ENCODE measurements at places on chromosomes 5 and 9. TPM values are rescaled to one million over a fixed set of nuclear protein-coding genes. Genes with fewer than 3 reads are reported as not detected.

DNA sequence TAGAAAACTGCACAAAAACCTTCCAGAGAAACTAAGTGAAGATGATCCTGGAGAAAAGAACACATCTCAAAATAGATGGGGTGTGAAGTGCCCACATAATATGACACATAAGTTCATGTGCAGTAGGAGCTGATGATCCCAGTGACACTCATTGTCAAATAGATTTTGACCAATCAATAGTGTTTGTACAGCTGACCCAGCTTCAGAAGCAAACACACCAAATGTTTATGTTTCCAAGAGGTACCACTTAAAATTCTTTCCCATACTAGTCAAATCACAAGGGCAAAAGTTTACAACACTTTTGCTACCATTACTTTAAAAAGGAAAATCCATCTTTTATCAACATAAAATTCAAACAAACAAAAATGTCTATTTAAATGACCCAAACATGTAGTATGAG is 175.0 kb downstream of the MLLT3 start:
- no peaks in the 10 kb centered on the region for H3K36me3 ChIP-seq
- H3K4me3 ChIP-seq: no peak overlapping the region
- no peaks in the 10 kb centered on the region for H3K27me3 ChIP-seq
- H3K27ac ChIP-seq: no peak overlapping the region

- no peak overlapping the region for H3K4me3 ChIP-seq
- H3K36me3 ChIP-seq: no peaks in the 10 kb centered on the region
- no peaks in the 10 kb centered on the region for H3K4me1 ChIP-seq
- H3K27ac ChIP-seq: no peak overlapping the region
Observed at GRCh38 chr5:74272024-74272775, 368.3 kb downstream of the ENC1 start.

DNA sequence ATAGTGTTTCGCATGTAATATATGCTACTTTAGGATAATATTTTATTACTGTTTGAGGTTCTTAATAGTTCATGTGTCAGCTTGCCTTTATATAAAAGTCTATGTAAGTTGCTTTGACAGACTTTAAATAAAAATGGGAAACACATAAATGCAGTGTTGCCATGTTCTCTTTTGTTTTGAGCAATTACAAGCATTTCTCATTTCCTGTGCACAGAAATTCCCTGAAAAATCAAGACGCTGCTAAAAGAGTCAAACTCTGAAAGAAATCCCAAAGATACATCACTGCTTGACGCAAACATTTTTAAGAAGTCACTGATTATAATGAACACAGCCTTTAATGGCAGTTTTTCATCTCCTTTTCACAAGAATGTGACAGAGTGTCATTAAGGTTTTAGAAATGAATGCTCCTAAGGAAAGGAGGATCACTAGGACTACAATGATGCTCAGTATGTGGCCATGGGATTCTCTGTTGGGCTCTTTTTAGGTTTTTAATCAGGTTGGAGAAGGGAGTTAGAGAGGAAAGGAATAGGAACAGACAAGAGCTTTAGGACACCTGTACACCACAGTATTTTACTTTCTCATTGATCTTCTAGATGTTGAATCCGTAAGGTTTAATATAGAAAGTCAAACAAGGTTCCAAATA is 29.4 kb downstream of the ZCCHC7 start:
- H3K27ac ChIP-seq: no peak overlapping the region
- no peak for DNase-seq
- H3K36me3 ChIP-seq: peaks cover 6% of the 10 kb centered on the region

DNA sequence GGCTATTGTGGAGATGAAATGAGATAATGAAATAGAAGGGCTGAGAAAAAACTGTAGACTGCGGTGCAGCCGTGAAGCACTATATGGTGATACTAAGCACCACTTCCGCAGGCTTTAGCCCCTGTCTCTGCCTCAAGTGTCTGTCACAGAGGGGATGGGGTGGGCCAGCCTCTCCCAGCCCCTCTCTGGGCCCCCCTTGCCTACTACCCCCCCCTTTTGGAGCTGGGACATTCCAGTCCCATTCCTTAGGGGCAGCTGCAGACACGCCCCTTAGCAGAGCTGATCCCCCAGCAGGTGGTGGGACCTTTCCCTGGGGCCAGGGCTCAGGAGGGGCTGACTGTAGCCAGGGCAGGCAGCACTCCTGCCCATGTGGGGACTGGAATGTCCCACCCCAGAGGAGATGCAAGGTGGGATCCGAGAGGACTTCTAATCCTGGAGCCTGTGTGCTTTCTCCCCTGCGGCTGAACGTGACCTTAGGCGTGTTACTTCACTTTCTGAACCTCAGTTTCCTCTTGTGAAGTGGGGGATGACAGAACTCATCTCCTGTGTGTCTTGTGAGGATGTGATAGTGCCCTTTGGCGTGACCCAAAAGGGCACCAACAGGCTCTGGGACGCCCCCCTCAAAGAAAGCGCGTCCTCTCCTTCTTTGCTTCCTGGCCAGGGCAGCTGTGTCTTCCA is 1.9 kb downstream of the N4BP3 start:
- no peaks in the 10 kb centered on the region for H3K36me3 ChIP-seq
- no peak for DNase-seq
- no peak overlapping the region for H3K27ac ChIP-seq
- peaks cover 47% of the 10 kb centered on the region for H3K27me3 ChIP-seq
- H3K4me3 ChIP-seq: peak overlapping the region; percentile 67
- H3K4me1 ChIP-seq: peaks cover 39% of the 10 kb centered on the region

DNA sequence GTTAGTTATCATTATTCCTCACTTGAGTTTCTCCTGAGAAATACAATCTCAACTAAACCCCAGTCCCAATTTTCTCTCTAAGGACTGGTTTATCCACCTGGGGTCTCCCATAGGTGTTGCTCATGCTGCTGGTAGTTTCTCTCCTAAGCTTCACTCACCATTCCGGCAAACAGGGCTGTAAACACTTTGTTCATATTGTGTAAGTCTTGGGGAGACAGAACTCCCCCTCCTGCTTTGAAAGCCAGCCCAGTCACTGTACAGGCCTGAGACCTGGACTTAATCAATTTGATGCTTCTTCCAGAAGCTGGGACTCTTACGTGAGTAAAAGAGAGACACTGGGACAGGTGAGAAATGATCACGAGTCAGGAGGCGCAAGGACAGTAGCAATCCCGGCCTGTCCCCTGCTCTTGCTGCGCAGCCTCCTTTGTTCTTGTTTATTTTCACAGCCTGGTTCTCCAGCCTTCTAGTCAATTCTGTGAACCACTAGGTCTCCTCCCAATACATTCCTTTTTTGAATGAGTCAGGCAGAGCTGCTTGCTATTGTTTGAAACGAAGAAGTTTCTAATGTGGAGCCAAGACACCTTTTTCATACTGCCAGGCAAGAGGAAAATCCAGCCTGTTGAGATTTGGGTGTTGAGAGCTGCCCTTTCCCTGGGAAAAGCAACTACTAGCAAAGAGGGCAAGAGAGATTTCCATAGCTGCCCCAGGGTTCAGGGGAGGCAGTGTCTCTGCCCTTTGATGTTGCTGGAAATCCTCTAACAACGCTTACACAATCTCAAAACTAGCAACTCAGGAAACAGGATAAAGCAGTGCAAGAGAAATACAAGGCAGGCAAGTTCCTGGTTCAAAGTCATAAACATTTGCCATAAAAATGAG is 9.2 kb upstream of the SHROOM1 start:
- no peaks in the 10 kb centered on the region for H3K27me3 ChIP-seq
- H3K4me3 ChIP-seq: no peak overlapping the region
- H3K4me1 ChIP-seq: peaks cover 18% of the 10 kb centered on the region
- DNase-seq: no peak

GRCh38 chr9:123864251-123864650 is 65.7 kb downstream of the DENND1A start:
- H3K36me3 ChIP-seq: no peaks in the 10 kb centered on the region
- DNase-seq: no peak
- peaks cover 10% of the 10 kb centered on the region for H3K4me1 ChIP-seq
- no peaks in the 10 kb centered on the region for H3K27me3 ChIP-seq
- H3K4me3 ChIP-seq: no peak overlapping the region
- H3K27ac ChIP-seq: no peak overlapping the region

GRCh38 chr5:1751026-1751863 is 48.4 kb downstream of the MRPL36 start:
- no peak overlapping the region for H3K27ac ChIP-seq
- DNase-seq: peak; percentile 69
- H3K36me3 ChIP-seq: no peaks in the 10 kb centered on the region
- no peaks in the 10 kb centered on the region for H3K4me1 ChIP-seq

- H3K27me3 ChIP-seq: no peaks in the 10 kb centered on the region
- no peak for DNase-seq
- H3K4me3 ChIP-seq: no peak overlapping the region
- H3K27ac ChIP-seq: no peak overlapping the region
- peaks cover 17% of the 10 kb centered on the region for H3K4me1 ChIP-seq
Observed at GRCh38 chr5:171845040-171845630, 59.5 kb downstream of the SMIM23 start.

DNA sequence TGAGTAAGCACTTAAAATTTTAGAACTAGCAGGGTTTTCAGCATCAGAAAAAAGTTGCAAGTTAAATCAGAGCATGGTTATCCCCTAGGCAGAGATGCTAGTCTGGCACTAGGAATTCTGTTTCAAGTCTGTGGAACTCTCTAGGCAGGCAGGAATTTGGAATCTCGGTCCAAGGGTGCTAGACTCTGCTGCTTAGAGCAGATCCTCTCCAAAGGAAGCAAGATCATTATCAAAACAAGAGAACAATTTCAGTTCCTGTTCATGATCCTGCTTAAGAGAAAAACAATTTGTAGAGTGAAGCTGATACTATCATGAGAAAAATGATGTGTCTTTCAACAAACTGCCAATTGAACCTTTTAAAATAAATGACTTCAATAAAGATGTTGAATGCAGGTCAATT is 420.7 kb downstream of the KIF4B start:
- no peak overlapping the region for H3K27ac ChIP-seq
- no peaks in the 10 kb centered on the region for H3K36me3 ChIP-seq
- H3K27me3 ChIP-seq: no peaks in the 10 kb centered on the region
- H3K4me3 ChIP-seq: no peak overlapping the region
- no peaks in the 10 kb centered on the region for H3K4me1 ChIP-seq

DNA sequence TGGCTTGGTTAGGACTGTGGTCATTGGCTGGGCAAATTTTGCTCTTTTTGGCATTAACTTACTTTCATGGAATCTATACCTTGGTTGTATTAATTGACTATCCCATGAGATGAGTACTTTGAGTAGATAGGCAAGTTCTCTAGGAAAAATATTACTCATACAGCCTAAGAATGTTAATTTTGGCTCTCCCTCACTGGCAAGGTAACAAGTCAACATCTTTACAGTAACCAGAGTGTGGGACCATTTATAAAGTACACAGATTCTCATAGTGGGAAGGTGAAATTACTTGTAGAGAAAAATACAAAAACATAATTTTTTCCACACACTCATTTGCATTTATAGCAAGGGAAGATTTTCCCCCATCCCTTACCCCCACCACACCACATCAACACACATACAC is 154.6 kb upstream of the ZNF608 start:
- H3K4me3 ChIP-seq: no peak overlapping the region
- peaks cover 14% of the 10 kb centered on the region for H3K4me1 ChIP-seq
- no peaks in the 10 kb centered on the region for H3K27me3 ChIP-seq

- no peaks in the 10 kb centered on the region for H3K27me3 ChIP-seq
- no peak overlapping the region for H3K4me3 ChIP-seq
- no peak overlapping the region for H3K27ac ChIP-seq
- DNase-seq: no peak
- H3K4me1 ChIP-seq: peaks cover 21% of the 10 kb centered on the region
Observed at GRCh38 chr9:129006328-129007034, 21.6 kb downstream of the SH3GLB2 start.

- no peak overlapping the region for H3K27ac ChIP-seq
- no peak for DNase-seq
- no peaks in the 10 kb centered on the region for H3K36me3 ChIP-seq
- no peaks in the 10 kb centered on the region for H3K27me3 ChIP-seq
Observed at GRCh38 chr9:83477571-83477970, 60.6 kb downstream of the FRMD3 start.

GRCh38 chr9:5813824-5814223 is 19.1 kb downstream of the ERMP1 start:
- H3K4me3 ChIP-seq: no peak overlapping the region
- no peak overlapping the region for H3K27ac ChIP-seq
- H3K36me3 ChIP-seq: peaks cover 14% of the 10 kb centered on the region
- H3K4me1 ChIP-seq: no peaks in the 10 kb centered on the region

The PRKACG gene
- total RNA-seq: not detected

The AMBP gene
- total RNA-seq: not detected

The RNF183 gene
- total RNA-seq: not detected

The HTR4 gene
- total RNA-seq: not detected

The SPAAR gene
- total RNA-seq: 1.3 TPM

The WDR38 gene
- total RNA-seq: not detected
